Activated CD8-positive, alpha-beta memory T cell treated with anti-CD3 and anti-CD28 coated beads, Interleukin-2, amount 50 U/mL, for 4 hours (primary cell): ENCODE measurements at places on chromosomes 11 and 22.

DNA sequence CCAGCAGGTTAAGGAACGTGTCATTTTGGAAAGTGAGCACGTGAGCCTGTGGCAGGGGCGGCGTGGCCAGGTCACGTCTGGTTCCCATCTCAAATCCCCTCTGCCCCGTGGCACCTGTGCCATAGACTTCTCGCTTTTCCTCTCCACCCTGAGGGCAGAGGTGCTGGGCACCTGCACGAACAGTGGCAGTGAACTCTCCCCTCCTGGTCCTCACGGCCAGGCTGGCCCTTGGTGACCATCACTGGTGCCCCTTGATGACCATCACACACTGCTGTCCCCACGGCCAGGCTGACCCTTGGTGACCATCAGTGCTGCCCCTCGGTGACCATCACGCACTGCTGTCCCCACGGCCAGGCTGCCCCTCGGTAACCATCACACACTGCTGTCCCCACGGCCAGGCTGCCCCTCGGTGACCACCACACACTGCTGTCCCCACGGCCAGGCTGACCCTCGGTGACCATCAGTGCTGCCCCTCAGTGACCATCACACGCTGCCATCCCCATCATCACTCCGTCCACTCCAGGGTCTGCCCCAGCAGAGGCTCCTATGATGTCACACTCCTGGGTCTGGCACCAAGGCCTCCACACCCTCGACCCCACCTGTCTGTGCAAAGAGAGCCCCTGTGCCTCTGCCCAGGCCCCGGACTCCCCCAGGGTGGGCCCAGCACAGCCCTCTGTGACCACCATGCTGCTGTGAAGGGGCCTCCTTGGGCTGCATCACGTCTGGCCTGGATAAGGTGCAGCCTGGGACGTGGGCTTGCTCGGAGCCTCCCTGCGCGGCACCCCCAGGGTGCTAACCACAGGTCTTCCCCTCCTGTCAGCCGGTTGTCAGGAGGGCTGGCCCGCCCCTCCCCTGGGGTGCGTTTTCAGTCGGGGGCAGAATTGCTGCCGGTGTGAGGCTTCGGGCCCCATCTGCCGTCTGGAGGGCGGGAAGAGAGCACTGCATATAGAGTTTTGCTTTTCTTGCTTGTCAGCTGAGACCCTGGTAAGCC is 738.6 kb downstream of the BRD1 start:
- DNase-seq, result no peak

DNA sequence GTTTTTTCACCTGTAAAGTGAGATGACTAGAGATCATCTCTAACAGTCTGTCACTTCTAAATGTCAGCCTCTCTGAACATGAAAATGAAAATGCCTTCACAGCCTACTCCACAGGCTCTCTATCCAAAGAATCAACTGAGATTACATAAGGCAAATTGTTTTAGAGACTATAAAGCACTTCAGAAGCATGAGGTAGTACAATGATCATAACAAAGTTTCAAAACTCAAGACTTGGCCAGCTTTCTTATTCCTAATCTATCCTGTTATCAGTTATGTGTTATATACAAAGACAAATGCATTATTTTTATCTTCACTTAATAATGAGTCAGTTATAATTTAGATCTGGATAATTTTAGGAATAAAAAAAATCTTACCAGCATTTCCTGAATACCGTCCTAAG is 20.3 kb upstream of the CEP126 start:
- no peak for DNase-seq

DNA sequence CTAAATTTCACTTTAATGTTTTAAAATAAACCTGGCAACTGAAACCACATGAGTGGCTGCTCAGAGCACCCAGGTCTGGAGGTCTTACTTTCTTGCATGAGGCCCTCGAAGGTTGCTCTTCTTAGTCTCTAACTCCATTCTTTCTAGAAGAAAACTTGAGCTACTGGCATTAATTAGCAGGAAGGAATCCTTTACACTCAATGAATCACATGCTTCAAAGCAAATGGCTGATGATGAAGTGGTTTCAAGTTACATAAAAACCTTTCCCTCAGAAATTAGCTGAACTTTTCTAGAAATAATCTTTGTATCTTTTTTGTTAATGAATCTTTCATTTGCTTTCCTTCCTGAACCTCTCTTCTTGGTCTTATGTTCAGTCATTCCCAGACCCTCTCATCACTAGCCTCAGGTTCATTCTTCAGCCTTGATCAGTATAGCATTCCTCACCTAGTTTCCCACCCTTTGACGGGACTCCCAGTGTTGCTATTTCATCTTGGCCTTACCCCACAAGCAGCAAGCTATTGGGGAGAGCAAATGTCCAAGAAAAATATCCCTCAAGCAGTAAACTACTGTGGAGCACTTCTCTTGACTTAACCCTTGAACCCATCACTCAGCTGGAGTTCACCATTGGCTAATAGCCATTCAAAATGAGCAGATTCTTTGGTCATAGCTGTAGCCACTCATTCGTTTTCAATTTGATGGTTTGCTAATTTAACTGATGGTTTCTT is 75.1 kb downstream of the INSC start:
- no peak for DNase-seq

GRCh38 chr11:114964676-114965214 is 286.4 kb downstream of the NXPE2 start:
- no peak for DNase-seq

DNA sequence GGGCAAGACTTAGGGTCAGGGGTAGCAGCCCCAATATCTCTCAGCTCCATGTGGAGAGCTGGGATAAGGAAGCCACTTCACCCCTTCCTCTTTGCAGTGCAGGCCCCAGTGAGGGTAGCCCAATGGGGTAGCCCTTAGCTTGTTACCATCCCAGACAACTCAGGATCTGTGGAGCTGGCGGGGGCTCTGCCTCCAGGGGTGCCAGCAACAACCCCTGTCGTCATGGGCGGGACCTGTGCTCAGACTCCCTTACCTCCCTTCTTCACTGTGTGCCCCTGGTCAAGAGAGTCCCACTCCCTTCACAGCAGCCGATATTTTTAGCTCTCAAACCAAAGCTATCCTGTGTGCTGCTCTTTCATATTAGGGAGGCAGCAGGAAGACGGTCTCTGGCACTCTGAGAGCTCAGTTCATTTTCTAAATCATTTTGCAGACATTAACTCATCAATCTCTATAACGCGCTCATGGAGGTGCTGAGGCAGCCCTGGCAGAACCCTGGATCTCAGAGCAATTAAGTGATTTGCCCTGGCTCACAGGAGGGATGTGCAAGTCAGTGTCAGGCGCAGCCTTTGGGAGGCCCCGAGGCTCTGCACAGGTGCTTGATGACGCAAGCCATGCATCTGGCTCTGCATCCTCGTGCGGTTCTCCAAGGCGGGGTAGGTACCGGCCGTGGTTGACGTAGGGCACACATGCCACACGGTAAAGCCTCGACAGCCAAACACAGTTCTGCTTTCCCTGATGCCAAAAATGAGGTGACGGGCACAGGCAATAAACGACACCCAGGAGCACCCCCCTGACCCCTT is 357.6 kb downstream of the SHANK2 start:
- no peak for DNase-seq

DNA sequence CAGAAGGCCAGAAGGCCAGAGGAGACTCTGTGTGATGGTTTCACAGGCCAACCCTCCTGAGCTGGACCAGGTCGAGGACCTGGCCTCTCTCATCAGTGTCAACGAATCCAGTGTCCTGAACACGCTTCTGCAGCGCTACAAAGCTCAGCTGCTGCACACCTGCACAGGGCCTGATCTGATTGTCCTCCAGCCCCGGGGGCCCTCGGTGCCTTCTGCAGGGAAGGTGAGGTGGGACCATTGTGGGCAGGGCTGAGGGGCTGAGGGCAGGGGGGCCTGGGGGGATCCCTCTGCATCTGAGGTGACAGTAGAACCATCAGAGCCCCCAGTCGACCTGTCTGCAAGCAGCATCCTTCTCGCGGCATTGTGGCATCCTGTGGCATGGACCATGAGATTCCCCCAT is 30.3 kb downstream of the MYO18B start:
- no peak for DNase-seq

GRCh38 chr11:83862691-83863090 is 576.5 kb upstream of the CCDC90B start:
- no peak for DNase-seq

GRCh38 chr11:109490953-109491635 is 69.1 kb downstream of the C11orf87 start:
- DNase-seq, result no peak
